Head of caudate nucleus (tissue), 42 donors: ENCODE measurements at places on chromosomes 2 and 18.

GRCh38 chr2:54387059-54387991 is 68.8 kb upstream of the SPTBN1 start:
- DNase-seq, result no peak

DNA sequence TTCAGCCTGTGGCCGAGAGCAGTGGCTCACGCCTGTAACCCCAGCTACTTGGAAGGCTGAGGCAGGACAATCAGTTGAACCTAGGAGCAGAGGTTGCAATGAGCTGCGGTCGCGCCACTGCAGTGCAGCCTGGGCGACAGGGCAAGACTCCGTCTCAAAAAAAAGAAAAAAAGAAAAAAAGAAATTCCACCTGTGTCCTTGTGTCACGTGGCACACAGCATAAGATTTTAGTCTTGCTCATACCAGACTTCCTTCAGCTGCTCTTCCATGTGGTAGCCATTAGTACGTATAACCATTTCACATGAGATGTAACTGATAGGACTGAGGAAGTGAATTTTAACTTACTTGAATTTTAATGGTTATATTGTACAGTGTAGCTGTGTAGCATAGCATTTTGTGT is 4.0 kb downstream of the NOP58 start:
- no peak for DNase-seq

DNA sequence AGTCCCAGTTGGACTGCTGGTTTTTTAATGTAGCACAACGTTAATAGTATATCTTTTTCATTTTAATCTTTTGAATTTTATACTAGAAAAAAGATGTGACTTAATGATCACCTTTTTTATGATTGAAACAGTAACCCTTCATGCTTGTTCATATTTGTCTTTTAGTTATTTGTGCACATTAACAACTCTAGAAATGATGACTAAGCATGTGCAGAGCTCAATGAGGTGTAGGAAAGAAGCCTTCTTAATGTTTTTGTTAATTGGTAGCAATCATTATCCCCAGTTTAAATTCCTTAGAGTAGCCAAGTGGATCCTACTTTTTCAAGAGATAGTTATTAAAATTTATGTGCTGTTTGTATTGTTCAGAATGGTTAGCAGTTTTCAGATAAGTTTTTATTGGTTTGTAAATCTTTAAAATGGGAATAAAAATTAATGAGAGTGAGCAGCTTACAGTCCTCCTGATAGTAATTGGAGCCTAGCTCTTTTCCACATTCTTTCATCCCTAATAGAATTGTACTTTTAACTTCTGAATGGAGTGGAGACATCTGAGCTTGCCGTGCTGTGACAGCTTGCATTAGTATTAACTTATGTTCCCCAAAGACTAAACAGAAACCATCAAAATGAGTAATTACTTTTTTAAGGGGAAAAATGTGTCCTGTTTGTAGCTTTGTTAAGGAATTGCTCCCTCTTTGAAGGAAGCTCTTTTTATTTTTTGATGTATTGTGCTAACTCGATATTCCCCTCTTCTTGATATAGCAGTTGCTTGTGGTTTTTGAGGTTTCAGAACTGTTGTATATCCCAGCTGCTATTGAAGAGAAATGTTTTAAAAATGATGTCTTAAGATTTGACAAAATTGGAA is 17.3 kb downstream of the PIK3C3 start:
- DNase-seq, result no peak

DNA sequence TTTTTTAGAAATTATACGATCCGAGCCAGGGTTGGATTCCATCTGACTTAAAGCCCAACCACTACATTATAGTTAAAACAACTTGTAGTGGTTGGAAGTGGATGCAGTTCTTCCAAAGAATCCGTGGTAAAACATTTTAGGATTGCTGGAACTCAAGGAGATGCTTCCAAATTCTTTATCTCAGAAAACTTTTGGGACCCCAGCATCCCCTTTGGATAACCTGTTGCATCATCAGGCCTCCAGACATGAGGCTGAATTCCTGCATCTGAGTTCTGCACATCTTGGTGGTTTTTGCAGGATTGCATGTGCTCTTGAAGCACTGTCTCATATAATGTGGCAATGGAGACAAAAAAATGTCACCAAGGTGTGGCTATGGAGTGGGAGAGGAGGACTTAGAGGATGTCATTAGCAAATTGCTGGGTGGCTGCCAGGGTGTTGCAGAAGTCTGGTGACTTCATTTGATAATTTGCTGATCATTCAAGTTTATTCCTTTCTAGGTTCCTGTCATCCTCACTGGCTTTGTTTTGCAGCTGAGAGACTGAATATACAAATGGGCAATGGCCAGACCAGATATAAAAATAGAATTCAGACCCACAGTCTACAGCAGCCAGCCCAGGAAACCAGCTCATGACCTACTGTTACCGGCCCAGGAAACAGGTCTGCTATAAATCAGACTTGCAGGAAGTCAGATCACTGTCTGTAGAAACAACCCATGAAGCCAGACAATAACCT is 207.7 kb downstream of the BCL2 start:
- no peak for DNase-seq

DNA sequence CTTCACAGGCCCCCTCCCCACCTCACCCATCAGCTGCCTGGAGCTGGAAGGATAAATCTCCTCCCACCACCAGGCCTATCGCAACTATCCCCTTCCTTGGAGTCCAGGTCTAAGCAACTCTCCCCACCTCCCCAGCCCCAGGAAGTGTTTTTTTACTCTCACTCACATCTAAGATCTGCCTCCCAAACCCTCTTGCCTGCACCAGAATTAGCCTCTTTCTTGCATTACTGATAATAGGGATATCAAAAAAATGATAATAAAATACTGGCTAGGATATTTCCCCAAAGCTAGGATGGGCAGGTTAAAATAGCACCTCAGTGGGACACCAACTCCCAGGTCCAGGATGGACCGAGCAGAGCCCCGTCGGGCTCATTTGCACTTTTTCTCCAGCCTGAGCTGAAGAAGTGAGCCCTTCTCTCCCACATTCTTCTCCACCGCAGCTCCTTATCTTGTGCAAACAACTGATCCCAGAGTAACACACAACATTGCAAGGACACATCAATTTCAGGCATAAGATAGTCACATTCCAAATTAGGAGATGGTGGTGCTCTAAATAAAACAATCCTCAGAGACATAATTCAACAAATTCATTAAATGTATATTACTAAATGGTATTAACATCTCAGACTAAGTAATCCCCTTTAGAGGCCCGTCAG is 17.7 kb upstream of the CIB4 start:
- no peak for DNase-seq

DNA sequence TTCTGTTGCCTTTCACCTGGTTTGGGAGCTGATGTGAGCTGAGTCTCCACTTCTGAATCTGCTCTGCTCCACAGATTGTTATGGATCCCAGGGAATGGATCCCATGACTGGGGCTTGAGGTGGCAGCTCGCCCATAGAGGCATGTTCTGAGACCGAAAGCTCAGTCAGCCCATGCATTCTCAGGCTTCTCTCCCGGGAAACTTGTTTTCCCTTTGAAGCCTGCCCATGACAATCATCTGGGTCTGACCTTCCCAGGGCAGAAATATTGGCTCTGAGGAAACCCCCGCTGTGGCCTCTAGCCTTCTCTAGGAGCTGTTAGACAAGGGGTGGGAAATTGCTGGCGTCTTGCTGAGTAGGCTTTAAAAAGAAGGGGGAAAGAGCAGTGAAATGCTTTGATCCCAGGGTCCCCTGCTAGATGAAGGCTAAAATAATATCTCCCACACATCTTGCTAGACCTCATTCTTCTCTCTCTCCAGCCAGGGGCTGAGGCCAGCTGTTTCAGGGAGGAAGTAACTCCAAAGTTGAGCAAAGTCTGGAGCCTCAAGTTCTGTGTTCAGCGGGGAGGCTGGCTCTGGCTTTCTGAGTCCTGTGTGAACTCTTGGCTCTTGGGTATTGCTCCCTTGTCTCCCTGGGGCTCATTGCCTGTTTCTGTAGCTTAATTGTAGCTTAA is 2.0 kb downstream of the VAMP8 start:
- no peak for DNase-seq

DNA sequence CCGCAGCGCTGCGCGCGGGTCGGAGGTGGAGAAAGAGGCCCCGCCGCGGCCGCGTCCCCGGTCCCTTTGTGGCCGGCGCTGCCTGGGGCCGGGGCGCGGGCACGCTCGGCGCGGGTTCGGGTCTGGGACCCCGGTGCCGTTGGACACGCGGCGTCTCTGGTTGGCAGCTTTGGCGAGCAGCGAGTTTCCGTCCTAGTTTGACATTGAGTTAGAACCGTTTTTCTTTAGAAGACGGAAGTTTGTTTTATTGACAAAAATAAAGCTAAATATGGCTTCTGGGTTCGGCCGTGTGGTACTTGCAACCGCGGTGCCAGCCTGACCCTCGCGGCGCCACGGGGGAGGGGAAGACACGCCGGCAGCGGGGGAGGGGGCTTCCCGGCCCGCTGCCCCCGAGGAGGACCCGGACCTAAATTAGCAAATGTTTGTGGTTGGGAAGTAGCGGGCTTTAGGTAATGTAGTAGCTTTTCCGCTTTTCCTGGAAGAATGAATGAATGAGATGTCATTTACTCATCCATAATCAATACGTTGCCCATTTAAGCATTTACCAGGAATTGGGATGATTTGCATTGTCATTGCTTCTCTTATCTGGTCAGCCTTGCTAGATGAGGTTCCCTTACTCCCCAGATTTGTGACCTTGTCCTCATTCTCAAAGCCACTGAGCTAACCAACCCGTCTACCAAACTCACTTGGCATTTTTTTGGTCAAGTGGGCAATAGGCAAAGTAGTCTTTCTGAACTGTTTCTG is 530 bp downstream of the GALNT1 start:
- peak; percentile 29 for DNase-seq

GRCh38 chr18:36600548-36600947 is 228.3 kb downstream of the TPGS2 start:
- DNase-seq, result no peak
